NCI-H1048 (cell line): ENCODE measurements at places on chromosomes 7 and 10.

- DNase-seq: no peak
Measured at GRCh38 chr10:72875250-72876055, 18.1 kb upstream of the OIT3 start.

DNA sequence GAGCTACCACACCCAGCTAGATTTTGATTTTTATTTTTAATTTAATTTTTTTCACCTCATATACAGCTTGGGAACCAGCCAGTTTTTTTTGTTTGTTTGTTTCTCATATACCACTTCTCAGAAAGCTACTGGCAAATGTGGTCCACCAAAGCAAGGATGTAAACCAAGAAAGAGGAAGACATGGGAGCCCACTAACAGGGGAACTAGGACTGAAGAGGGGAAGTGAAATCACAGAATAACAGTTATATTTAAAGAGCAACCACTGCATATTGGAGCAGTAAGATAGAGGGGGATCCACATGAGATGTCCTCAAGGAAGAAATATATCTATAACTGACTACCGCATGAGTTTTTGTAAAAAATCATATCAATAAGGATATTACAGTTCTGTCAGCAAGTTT is 10.5 kb downstream of the CPVL start:
- no peak for DNase-seq

DNA sequence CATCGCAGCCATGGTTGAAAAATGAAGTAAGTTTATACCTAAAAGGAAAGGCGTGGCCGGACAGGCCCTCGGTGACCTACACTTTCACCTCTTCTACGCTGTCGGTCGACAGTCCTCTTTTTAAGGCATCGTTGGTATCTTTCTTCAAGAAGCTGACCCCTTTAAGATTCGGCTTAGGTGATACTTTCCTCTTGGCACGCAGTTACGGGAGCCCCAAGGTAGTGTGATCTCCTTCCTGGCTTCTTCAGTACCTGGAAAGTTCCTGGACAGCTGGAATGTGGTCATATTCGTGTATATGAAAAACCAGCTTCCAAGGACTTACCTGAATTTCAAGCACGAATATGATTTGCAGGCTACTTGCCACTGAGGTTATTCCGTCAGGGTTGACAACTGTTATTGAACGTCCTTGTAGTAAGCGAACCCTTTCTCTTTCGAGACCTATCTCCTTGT is 885 bp upstream of the SYPL1 start:
- DNase-seq: no peak

DNA sequence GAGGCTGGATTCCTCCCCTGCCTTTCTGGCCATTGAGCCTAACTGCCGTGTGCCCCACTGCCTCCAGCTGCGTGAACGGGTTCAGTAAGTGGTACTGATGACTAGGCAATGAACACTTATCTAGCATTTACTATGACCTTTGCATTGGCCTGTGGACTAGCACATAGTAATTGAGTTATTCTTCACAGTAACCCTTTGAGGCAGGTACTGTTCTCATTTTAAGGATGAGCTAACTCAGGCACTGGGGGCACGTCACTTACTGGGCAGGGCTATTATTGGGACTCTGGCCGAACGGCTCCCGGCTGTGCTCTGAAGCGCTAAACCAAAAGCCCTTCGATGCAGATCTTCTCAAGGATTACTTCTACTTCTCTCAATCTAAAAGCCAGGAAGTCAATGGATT is 38.3 kb downstream of the WIPF3 start:
- no peak for DNase-seq

DNA sequence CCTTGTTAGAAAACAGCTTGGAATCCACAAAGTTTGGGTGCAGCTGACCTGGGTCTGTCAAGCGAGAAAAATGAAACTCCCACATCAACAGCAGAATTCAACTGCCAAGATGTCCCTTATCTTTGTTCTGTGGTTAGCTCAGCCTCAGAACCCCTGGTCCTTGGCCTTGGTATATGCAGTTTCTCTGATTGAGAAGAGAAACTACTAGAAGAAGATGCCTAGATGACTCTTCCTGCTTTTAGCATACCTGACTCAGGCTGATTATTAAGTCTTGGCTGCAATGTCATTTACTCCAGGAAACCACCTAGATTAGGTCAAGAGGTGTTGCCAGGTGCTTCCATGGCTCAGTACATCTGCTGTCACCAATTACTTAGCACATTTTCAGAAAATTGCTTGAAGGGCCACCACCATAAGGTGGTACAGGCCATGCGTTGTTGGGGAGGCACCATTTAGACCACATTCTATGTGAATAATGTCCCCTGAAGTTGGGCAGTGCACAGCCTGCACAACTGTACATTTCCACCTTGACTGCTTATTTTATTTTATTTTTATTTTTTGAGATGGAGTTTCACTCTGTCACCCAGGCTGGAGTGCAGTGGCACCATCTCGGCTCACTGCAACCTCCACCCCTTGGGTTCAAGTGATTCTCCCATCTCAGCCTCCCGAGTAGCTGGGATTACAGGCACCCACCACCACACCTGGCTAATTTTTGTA is 59.4 kb upstream of the ZNF438 start:
- no peak for DNase-seq

DNA sequence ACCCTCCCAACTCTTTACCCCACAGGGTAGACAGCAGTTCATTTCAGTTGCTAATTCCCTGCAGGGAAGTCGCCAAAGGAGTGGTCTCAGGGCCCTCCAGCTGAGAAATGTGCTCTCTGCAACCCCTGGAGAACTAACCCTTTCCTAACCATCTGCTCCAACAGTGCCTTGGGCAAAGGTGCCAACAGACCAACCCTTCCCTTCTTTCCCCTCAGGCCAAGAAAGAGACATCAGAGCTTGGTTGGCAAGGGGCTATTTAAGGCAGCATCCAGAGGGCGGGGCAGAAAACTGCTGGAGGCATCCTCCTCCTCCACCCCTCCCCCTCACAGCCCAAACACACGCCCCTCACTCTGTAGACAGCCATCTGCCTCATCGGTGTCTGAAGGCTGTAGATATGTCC is 1.7 kb downstream of the SORBS1 start:
- no peak for DNase-seq

- no peak for DNase-seq
Measured at GRCh38 chr10:5584895-5585516, 60.2 kb downstream of the CALML3 start.

GRCh38 chr7:7414791-7415603 is 120.7 kb downstream of the COL28A1 start:
- DNase-seq: no peak
